ENCODE measurements at places on chromosomes 6 and 20.

DNA sequence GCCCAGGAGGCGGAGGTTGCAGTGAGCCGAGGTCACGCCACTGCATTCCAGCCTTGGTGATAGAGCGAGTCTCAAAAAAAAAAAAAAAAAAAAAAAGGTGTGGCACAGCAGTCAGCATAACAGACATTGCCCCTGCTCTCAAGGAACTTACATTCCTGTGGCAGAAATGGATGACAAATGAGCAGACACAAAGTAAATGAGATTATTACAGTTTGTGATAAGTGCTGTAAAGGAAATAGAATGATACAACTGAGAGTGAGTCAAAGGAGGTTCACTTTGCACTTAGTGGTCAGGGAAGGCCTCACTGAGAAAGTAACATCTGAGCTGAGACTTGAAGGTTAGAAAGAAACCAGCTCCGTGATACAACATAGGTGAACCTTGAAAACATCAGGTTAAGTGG lies 36.4 kb downstream of the CEP250 start:
- no peak for DNase-seq

DNA sequence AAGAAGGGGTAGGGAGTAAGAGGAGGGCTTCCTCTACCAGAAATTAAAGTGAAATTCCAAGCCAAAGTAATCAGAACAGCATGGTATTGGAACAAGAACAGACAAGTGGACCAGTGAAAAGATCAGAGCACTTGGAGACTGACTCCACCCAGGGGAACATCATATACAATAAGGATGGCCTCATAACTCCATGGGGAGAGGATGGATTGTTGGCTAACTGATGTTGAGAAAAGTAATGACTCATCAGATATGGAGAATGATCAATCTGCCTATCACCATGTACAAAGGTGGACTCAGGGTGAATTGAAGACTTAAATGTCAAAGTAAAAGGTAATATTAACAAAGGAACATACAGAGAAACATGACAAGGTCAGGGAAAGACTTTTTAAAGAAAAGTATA lies 12.8 kb downstream of the SLC22A3 start:
- DNase-seq, result no peak

DNA sequence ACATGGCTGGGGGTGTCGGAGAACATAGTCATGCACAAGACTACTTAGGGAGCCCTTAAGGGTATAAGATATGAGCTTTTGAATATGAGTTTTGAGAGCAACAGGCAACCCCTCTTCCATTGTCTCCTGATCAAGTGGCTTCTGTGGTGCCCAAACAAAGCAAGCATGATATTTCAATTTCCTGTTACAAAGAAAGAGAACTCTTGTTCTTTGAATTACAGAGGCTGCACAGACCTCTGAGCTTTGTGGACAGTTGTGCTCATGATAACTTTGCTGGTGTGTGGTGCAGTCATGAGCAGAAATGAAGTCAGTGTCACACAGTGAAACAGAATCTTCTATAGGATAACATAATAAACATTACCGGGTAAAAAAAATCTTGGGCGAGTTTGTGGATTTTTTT lies 66.8 kb upstream of the THEMIS start:
- no peak for DNase-seq

GRCh38 chr6:131060311-131060710 lies 2.7 kb downstream of the EPB41L2 start:
- DNase-seq, result no peak

GRCh38 chr6:24935366-24936152 lies at the start of gene RIPOR2:
RIPOR2 (minus strand) TSS chr6:24935960; CDS start chr6:24935898, 62 bp downstream.
- no peak for DNase-seq

DNA sequence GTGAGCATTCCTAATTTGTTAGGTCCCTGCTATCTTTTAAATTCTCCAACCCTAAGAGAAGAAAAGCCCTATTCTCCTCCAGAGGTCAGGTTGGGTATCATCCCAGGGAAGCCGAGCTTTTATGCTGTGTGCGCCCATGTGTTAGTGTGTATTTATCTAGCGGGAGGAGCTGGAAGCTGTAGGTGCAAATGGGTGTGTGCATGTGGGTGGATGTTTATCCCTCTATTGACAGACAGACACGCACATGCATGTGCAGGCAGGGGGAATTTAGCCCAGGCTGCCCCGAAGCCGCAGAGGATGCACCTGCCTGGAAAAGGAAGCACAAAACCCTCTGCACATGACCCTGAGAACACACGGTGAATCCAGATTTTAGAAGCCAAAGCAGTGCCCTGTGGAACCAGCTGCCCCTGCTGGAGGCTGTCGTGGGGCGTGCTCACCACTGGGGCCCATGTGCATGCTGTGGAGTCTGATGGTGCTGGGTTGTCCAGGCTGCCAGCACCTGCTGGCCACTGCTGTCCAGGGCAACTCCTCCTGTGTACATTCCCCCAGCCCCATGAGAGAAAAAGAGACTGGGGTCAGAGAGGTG lies 397.5 kb downstream of the TAF4 start:
- no peak for DNase-seq

DNA sequence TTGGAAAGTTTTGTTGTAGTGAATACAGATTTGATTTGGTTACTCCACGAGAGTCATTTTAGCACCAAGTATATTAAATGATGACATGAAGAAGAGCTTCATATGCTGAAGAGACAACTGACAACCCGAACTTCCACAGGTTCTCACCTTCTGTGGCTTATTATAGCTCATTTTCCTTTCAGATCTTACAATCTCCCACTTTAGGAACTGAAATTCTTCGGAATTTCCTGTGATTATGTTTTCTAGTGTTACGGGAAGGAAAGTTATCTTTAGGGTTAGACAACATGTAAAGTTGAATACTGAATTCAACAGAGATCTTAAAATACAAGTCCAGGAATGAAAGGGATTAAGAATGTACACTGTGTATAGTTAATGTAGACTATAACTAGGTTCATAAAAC lies 49.6 kb upstream of the TXNDC5 start:
- no peak for DNase-seq

DNA sequence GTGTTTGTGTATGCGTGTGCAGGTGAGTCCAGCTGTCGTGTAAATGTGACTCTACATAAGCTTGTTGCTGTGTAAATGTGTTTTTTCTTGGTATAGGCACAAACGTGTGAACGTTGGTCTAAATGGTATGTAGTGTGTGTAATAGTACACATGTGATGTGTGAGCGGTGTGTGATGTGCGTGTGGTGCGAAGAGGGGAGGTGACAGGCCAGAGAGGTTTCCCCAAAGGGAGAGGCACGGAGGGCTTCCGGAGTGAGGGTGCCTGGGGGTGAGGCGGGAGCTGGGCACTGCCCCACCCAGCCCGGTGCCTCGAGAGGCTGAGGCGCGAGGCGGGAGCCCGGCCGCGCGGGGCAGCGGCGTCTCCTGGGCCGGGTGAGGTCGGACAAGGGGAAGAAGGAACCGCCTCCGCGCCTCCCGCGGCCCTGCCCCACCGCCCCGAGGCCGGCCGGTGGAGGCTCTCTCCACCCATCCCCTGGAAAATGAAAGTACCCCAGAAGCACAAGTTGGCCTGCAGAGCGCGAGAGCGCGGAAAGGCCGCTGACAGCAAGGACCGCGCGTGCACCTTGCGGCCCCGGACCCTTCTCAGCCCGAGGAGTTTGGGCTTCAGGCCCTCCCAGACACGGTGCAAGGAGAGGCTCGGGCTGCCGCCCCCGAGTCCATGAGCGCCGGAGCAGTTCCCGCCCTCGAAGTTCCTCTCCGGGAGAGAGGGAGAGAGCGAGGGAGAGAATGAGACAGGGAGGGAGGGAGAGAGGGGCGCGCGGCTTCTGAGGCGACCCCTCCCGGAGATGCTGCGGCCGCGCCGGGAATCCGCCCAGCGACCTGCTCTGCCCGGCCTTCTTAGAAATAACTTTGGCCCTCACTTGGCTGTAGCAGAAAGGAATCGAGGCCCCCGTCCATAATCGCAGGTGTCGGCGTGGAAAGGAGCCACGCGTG lies 43.2 kb upstream of the OSTM1 start:
- no peak for DNase-seq

- no peak for DNase-seq
Observed at GRCh38 chr6:144178323-144178722, 28.0 kb downstream of the STX11 start.

DNA sequence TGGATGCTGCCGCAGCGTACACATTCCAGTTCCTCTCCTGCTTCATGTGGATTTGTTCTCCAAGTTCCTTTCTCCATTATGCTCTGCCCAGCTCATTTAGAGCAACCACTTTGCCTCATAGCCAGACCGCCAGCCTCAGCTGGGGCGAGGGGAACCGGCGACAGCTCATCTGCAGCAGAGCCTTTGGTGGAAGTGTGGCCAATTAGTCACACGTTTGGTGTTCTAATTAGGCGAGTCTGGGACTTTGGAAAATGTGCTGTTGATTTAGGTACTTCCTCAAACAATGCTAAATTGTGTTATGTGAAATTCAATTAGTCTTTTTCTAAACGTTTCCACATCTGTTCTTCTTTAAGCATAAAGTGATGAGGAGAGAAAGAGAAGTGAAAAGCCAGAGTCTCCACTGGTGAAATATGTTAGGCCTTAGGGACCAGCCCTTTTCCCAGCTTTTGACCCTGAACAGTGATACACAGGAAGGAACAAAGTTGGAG lies 217.9 kb downstream of the TBX18 start:
- no peak for DNase-seq

DNA sequence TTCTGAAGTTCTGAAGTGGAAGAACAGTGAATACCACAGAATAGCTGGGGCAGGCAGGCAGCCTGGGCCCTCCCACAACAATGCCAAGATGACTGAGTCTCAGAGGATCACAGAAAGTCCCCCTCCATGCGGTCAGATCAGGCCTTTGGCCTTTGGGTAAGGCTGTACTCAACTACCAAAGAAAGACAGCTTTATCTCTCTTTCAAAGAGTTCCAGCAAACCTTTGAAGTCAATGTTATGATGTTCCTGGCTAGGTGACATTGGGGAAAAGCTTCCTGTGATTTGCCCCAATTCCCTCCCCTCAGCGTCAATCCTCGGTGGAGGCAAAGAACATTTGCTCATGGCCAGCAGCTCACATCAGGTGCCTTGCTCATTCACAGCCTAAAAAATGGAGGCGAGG lies 10.7 kb upstream of the FBXO9 start:
- DNase-seq, result no peak

GRCh38 chr6:105199711-105200110 lies 19.9 kb upstream of the POPDC3 start:
- no peak for DNase-seq

GRCh38 chr20:9363673-9364072 lies 150.7 kb upstream of the LAMP5 start:
- DNase-seq, result no peak

DNA sequence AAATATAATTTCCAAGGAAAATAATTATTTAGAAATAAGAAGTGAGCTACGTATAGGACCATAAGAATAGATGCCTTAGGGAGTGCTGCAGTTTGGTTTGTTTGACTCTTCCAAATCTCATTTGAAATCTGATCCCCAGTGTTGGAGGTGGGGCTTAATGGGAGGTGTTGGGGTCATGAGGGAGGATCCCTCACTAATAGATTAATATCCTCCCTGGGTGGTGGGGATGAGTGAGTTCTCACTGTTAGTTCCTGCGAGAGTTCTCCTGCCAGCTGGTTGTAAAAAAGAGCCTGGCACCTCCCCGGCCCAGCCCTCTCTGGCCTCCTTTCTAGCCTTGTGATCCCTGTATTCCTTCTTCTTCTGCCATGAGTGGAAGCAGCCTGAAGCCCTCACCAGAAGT lies 69.3 kb downstream of the RCAN2 start:
- no peak for DNase-seq

DNA sequence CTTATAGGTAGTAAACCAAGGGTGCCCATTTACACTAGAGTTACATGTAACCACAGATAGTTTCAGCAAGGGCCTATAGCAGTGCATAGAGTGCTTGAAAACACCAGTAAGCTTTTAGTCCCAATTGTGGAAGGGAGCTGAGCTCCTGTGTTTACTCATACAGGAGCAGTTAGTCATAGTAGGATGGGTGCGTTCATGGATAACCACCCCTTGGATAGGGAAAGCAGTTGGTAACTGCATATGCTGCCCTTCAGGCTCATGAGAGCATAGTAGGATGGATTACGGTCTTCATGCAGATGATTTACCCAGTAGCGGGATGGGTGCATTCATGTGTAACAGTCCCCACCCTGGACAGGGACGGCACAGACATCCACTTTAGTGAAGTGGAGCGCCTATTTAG lies 45.1 kb downstream of the OR2B6 start:
- no peak for DNase-seq

DNA sequence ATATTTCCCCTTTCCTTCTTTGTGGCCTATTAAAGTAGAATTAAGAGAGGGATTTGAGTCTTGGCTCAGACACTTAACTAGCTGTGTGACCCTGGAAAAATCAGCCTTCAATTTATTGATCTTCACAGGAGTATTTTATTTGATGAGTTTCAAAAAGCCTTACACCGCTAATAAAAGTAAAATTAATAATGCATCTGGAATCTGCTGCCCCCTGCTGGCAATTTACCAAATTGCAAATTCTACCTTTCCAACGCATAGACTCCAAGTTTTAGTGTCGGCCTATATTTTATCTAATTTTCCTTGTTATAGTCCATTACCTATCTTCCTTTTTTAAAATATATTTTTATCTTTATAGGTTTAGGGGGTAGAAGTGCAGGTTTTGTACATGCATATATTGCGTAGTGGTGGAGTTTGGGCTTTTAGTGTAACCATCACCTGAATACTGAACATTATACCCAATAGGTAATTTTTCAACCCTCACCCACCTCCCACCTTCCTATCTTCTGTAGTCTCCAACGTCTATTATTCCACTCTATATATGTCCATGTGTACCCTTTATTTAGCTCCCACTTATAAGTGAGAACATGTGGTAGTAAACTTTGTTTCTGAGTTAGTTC lies 46.3 kb downstream of the GOPC start:
- DNase-seq, result no peak

DNA sequence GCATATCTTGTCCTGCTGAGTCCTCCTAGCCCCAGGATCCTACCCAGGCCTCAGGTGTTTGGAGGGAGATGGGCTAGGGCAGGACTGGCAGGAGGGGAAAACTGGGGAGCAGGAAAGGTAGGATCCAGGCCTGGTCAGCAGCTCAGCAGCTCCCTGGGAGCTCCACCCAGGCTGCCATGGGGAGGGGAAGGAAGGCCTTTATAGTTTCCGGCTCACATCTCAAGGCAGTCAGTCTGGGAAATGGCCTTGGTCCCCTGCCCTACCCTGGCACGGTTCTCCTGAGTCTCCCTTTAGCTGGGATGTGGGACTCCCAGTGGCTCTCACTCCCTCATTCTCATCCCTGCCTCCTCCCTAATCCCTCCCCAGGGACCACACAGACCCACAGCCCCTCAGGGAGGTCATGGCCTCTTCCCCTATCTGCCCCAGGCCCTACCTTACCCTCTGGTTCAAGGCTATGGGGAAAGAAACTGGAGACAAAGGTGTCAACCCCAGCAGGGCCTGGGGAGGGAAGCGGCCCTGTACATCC lies 1.6 kb downstream of the SLC44A4 start:
- DNase-seq, result no peak
